ENCODE measurements at places on chromosomes 1 and 21.

GRCh38 chr1:8167936-8168335 is 141.8 kb upstream of the ERRFI1 start:
- no peak for DNase-seq

GRCh38 chr21:45709173-45709572 is 65.6 kb downstream of the PCBP3 start:
- DNase-seq, result no peak

GRCh38 chr1:167670563-167670962 is 40.5 kb downstream of the RCSD1 start:
- no peak for DNase-seq

GRCh38 chr1:184424157-184424556 is 37.3 kb downstream of the C1orf21 start:
- no peak for DNase-seq

- DNase-seq, result no peak
Observed at GRCh38 chr1:89271341-89272015, 1.2 kb downstream of the GBP5 start.

DNA sequence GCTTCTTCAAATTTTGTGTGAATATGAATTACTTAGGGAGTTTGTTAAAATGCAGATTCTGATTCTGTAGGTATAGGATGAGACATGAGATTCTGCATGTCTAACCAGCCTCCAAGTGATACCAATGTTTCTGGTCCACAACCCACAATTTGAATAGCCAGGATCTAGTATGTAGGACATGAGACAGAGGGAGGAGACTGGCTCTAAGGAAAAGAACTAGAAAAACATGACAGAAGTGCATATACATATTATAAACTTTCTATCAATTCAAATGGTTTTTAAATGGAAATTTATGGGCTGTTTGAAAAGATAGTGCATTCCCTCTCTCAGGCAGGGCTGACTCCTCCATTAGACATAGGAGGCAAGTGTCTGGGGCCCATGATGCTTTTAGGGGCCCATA is 33.9 kb upstream of the NPL start:
- DNase-seq, result no peak

GRCh38 chr1:230403442-230403841 is 22.7 kb downstream of the PGBD5 start:
- DNase-seq, result no peak
